ENCODE measurements at places on chromosomes 2 and 18.

- DNase-seq = no peak
These were observed 118.4 kb downstream of the BMPR2 start for GRCh38 chr2:202494300-202495229.

- no peak for DNase-seq
These were observed 24.7 kb downstream of the SKA1 start for GRCh38 chr18:50399582-50399981.

DNA sequence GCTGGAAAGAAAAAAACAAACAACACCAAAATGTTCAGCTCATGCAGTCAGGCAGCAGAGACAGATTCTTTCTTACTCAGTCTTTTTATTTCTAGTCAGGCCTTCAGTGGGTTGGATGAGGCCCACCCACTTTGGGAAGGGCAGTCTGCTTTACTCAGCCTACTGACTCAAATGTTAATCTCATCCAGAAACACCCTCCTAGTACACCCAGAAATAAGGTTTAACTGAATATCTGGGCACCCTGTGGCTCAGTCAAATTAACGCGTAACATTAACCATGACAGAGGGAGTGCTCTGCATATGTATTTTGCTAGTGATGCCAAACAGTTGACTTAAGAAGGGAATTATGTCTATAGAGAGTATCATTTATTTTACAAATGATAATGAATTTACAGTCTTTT is 401.6 kb downstream of the PARD3B start:
- no peak for DNase-seq

DNA sequence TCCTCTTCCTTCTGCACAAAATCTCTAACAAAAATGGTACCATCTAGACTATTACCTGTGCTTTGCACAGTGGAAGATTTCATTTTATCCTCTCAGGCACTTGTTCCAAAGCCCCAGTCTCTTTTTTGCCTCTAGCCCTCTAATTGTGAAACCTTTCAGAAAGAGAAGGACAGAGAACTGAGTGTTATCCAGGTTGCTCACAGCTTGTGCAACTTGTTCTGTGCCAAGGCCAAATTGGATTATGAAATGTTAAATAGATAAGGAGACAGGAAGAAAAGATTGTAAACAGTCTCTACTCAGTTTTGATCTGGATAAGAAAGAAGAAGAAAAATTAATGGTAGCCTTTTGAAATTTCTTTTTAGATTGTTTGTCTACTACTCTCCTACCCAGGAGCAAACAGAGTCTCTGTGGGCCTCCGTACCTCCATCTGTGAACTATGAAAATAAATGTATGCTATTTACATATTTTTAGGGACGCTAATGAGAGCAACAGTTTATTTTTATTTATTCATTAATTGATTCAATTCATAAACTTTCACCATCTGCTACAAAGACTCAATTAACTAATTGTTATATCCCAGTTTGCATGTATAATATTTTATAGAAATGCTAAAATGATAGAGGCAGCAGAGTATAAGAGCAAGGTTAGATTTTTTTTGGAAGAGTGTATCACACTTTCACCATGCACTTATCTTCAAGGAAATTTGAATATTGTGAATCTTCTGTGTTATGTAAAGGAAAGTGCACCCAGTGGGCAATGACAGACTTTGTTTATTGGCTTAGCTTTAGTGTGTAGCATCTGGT is 339.0 kb upstream of the ETAA1 start:
- no peak for DNase-seq

- DNase-seq = no peak
These were observed 205.8 kb downstream of the NDUFA10 start for GRCh38 chr2:239819091-239819973.

GRCh38 chr2:146523196-146523595 is 1321.6 kb upstream of the ACVR2A start:
- no peak for DNase-seq

DNA sequence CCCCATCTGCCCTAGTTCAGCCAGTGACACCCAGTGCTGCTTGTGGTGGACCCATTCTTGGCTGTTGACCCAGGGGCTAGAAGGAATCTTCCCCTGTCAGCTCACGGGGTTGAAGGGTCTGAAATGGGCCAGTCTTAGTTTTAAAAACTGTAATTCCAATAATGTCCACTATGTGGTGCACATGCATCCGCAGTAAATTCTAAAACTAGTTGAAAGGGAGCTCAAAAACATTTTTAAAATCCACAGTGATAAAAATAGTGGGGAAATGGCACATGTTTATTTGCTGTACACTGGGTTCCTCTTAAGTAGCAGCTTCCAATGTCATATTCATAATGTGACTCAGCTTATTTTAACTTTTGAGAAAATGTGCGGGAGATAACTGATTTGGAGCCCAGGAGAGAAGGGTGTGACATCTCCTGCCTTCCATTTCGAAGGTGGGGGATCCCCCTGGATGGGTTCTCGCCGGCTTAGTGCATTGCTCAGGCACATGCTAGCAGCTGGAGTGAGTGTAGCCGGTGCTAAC is 32.8 kb downstream of the GRHL1 start:
- DNase-seq = no peak

Data from stimulated activated CD8-positive, alpha-beta memory T cell treated with anti-CD3 and anti-CD28 coated beads, Interleukin-4, amount 100 ng/mL, for 4 hours (primary cell).